ENCODE measurements at places on chromosomes 4 and X.

GRCh38 chr4:15652191-15652590 is 3.0 kb downstream of the FBXL5 start:
- DNase-seq: no peak

- no peak for DNase-seq
Observed at GRCh38 chr4:146134761-146135445, 40.6 kb upstream of the LSM6 start.

- DNase-seq: no peak
Observed at GRCh38 chrX:94758130-94758529, 1084.1 kb downstream of the FAM133A start.

DNA sequence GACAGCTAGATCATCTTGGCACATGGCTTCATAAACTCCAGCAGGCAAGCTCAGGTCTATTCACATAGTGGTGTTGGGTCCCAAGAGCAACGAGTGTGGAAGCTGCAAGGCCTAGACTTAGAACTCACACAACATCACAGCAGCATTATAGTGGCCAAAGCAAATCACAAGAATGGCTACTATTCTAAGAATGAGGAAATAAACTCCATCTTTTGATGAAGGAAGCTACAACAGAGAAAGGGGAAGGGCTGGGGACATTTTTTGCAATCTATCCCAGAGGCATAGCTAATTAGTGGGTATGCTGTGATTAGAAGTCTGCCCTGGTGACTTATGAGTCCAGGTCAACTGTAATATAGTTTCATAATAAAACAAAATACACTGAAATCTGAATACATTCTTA is 42.9 kb upstream of the TAB3 start:
- no peak for DNase-seq

GRCh38 chr4:108051343-108051742 is 61.7 kb downstream of the HADH start:
- DNase-seq: no peak

- no peak for DNase-seq
Observed at GRCh38 chr4:59457576-59457975, 1742.5 kb upstream of the ADGRL3 start.

DNA sequence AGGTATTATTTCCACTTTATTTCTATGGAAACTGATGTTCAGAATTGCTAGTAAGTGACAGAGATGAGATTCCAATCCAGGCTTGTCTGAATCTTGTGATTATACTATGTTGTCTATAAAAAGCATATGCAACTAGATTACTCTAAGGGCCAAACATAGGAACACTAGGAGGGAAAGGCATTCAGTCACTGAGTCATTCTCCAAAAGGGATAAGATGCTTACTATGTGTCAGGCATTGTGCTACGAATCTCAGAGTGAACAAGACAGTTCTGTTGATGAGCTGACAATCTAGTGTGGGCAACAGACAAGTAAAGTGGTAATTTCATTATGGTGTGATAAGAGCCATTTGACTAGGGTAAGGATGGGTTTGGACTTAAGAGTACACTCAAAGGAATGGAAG is 77.2 kb downstream of the RASL11B start:
- DNase-seq: no peak

Data from stimulated activated CD8-positive, alpha-beta memory T cell treated with anti-CD3 and anti-CD28 coated beads, Interleukin-7, amount 100 ng/mL, for 1 hour (primary cell).